ENCODE measurements at places on chromosomes 1 and 21.

- peaks cover 4% of the 10 kb centered on the region for H3K4me1 ChIP-seq
- DNase-seq: no peak
- H3K4me3 ChIP-seq: no peak overlapping the region
- H3K27me3 ChIP-seq: no peaks in the 10 kb centered on the region
- H3K36me3 ChIP-seq: no peaks in the 10 kb centered on the region
Observed at GRCh38 chr1:24861821-24862727, 68.0 kb downstream of the RUNX3 start.

- H3K27ac ChIP-seq: no peak overlapping the region
- no peak overlapping the region for H3K4me3 ChIP-seq
- H3K36me3 ChIP-seq: no peaks in the 10 kb centered on the region
- no peaks in the 10 kb centered on the region for H3K4me1 ChIP-seq
Observed at GRCh38 chr21:35882791-35883240, 177.5 kb downstream of the SETD4 start.

GRCh38 chr1:53499257-53500203 lies 40.3 kb downstream of the DMRTB1 start:
- no peak overlapping the region for H3K4me3 ChIP-seq
- no peaks in the 10 kb centered on the region for H3K27me3 ChIP-seq
- DNase-seq: no peak
- peaks cover 6% of the 10 kb centered on the region for H3K4me1 ChIP-seq

GRCh38 chr21:17250778-17251241 lies 262.0 kb upstream of the CXADR start:
- no peaks in the 10 kb centered on the region for H3K4me1 ChIP-seq
- no peak overlapping the region for H3K4me3 ChIP-seq
- H3K27ac ChIP-seq: no peak overlapping the region
- no peaks in the 10 kb centered on the region for H3K27me3 ChIP-seq
- DNase-seq: no peak

- no peaks in the 10 kb centered on the region for H3K36me3 ChIP-seq
- H3K4me1 ChIP-seq: peaks cover 5% of the 10 kb centered on the region
- H3K27me3 ChIP-seq: no peaks in the 10 kb centered on the region
- DNase-seq: no peak
- H3K4me3 ChIP-seq: no peak overlapping the region
Observed at GRCh38 chr1:202616355-202616915, 93.8 kb downstream of the SYT2 start.

- no peak for DNase-seq
- no peaks in the 10 kb centered on the region for H3K27me3 ChIP-seq
- H3K4me3 ChIP-seq: no peak overlapping the region
- no peak overlapping the region for H3K27ac ChIP-seq
- no peaks in the 10 kb centered on the region for H3K4me1 ChIP-seq
Observed at GRCh38 chr1:14654554-14654953, 56.1 kb downstream of the KAZN start.

GRCh38 chr1:44557778-44558177 lies 116.5 kb downstream of the TMEM53 start:
- H3K36me3 ChIP-seq: no peaks in the 10 kb centered on the region
- H3K27me3 ChIP-seq: no peaks in the 10 kb centered on the region
- no peak for DNase-seq
- H3K4me3 ChIP-seq: no peak overlapping the region

DNA sequence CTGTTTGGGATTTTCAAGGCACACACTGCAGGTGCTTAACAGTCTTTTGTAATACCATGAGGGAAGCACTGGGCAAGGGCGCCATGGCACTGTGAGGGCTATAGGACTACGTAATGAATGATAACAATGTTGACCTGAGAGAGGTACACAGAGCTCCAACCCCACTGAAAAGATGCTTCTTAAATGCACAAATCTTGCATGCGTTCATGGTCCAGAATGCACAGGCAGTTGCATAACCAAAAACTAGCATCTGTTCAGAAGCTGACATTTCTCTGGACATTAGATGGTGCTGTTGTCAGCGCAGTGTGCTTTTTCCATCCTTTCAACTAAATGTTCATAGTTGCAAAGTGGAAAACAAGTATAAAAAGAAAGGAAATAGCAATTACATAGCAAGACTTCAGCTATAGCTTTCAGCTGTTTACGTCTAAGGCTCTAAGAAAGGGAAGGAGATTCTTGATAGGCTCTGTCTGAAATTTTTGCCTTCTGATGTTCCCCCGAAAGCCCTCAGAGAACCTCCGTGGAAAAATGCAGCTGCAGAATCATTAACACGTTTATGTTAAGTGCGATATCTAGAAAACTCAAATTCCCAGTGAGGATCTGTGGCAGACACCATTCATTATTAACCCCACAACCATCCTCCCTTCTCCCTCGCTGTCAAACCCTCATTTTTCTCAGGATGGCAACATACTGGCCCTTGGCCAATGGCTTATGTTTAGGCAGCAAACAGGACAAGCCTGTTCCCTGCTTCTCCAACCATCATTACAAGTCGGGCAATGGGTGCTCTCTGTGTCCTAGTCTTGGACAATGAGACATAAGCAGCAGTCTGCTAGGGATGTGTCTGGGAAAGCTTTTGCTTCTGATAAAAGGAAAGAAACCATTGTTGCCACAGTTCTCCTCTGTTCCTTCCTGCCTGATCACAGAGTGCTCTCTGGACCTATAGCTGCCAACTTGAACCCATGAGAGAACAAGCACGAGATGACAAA lies 8.2 kb upstream of the TARBP1 start:
- no peak overlapping the region for H3K4me3 ChIP-seq
- peaks cover 8% of the 10 kb centered on the region for H3K4me1 ChIP-seq
- H3K36me3 ChIP-seq: no peaks in the 10 kb centered on the region
- H3K27ac ChIP-seq: no peak overlapping the region
- no peak for DNase-seq

DNA sequence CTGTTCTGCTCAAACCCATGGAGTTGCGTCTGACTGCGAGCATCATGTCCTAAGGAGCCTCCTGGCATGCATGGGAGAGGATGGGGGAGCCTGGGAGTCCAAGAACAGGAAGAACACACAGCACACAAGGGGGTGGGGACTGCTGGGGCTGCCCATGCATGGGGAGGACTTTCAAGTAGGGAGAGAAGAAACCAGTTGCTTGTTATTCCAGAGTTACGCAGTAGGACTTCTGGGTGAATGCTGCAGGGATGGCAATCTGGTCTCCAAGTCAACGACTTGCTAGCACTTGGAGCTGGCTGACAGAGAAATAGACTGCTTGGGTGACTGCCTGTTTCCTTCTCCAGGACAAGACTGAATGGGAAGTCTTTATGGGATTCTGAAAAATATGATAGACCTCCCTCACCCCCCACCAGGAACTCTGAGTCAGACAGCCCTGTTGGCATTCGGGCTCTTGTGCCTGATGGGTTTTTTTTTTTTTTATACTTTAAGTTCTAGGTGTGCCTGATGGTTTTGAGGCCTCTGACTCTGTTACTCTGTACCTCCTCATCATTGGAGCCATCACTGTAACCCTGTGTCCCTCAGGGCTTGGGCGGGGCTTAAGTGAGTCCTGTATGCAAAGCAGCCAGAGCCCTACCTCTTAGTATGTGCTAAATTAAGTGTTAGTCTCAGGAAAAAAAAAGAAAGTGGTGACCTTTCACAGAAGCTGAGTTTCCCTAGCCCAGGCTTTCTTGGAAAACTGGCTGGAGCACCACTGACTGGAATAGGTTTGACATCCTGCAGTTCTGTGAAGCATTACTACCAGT lies 30.3 kb downstream of the MAP3K21 start:
- no peaks in the 10 kb centered on the region for H3K4me1 ChIP-seq
- H3K4me3 ChIP-seq: no peak overlapping the region
- no peaks in the 10 kb centered on the region for H3K27me3 ChIP-seq
- DNase-seq: no peak
- no peak overlapping the region for H3K27ac ChIP-seq

- peak overlapping the region; percentile 90 for H3K27ac ChIP-seq
- H3K36me3 ChIP-seq: no peaks in the 10 kb centered on the region
- no peaks in the 10 kb centered on the region for H3K27me3 ChIP-seq
- peak overlapping the region; percentile 80 for H3K4me3 ChIP-seq
Observed at GRCh38 chr1:15411593-15412137, 2.0 kb downstream of the EFHD2 start.

DNA sequence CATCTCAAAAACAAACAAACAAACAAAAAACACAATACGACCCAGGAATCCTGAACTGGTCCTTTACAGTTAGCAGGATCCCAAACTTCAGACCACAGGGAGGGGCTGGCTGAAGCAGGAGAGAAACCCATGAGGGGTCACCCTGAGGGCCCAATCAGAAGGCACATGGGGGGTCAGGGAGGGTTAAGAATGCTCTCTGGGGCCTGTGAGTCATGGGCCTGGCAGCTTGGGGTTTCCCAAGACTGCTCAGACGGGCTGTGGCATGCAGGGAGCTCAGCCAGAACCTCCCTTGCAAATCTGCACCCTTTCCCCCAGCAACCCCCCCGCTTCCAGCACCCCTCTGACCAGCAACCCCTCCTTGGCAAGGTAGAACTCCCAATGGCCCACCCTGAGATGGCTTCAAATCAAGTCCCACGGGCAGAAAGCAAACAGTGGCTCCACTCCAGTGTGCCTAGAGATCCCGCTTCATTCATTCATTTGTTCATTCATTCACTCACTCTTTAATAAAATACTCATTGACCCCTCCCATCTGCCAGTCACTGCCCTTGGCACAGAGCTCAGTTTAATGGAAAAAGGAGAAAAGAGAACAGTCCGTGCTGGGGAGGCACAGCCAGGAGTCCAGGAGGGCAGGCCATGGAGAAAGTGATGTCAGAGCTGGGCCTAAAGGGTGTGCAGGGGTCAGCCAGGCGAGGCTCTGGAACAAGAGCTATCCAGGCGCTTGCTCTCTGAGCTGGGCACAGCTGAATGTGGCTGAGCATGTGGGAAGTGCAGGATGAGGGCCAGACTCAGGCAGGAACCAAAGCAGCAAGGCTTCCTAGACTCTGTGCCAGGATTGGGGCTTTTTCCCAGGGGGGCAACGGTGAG lies 8.2 kb downstream of the UQCRHL start:
- H3K4me1 ChIP-seq: no peaks in the 10 kb centered on the region
- no peak overlapping the region for H3K27ac ChIP-seq
- no peaks in the 10 kb centered on the region for H3K36me3 ChIP-seq
- DNase-seq: no peak

GRCh38 chr1:193211539-193211938 lies 25.1 kb upstream of the B3GALT2 start:
- no peaks in the 10 kb centered on the region for H3K4me1 ChIP-seq
- no peak overlapping the region for H3K27ac ChIP-seq
- no peak for DNase-seq
- peaks cover 1% of the 10 kb centered on the region for H3K36me3 ChIP-seq
- H3K4me3 ChIP-seq: no peak overlapping the region

GRCh38 chr1:203592730-203593129 lies 33.9 kb upstream of the ATP2B4 start:
- no peaks in the 10 kb centered on the region for H3K36me3 ChIP-seq
- H3K4me3 ChIP-seq: no peak overlapping the region
- H3K27me3 ChIP-seq: no peaks in the 10 kb centered on the region
- DNase-seq: no peak
- no peaks in the 10 kb centered on the region for H3K4me1 ChIP-seq

DNA sequence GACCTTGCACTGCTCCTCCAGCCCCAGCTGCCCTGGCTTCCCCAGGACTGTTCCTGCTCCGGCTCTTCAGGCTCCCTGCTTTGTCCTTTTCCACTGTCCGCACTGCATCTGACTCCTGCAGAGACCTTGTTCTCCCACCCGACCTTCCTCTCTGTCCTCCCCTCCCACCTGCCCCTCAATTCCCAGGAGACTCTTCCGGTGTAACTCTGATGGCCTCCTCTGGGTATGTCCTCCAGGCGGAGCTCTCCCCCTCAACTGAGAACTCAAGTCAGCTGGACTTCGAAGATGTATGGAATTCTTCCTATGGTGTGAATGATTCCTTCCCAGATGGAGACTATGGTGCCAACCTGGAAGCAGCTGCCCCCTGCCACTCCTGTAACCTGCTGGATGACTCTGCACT lies 550 bp downstream of the ACKR1 start:
- H3K4me1 ChIP-seq: no peaks in the 10 kb centered on the region
- no peak overlapping the region for H3K27ac ChIP-seq
- H3K4me3 ChIP-seq: no peak overlapping the region

- DNase-seq: no peak
- H3K4me1 ChIP-seq: no peaks in the 10 kb centered on the region
- no peaks in the 10 kb centered on the region for H3K27me3 ChIP-seq
- H3K27ac ChIP-seq: no peak overlapping the region
Observed at GRCh38 chr1:185495007-185495406, 178.0 kb upstream of the IVNS1ABP start.

Measured in CD8-positive, alpha-beta memory T cell (primary cell).